ENCODE measurements at places on chromosomes 16 and 17.

- no peak for DNase-seq
These were observed 1.8 kb downstream of the KIAA0513 start for GRCh38 chr16:85029408-85029784.

DNA sequence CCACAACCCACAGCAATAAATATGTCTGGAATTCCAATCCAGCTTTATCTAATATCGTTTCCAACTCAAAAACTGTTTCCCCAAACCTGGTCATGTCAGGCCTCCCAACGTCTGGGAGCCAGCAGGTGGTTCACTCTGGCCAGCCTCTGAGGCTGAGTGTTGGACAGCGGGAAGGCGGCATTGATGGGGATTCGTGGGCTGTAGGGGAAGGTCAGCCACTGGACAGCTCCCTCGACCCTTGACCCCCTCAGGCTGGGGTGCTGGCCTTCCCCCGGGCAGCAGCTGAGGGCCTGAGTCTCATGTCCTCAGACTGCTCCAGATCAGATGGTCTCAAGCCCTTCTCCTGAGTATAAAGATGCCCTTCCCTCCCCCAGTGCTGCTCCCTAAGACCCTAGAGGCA is 50.2 kb downstream of the SDK2 start:
- no peak for DNase-seq

- no peak for DNase-seq
These were observed 539 bp downstream of the LRRC45 start for GRCh38 chr17:82023447-82024241.

- no peak for DNase-seq
These were observed 881.3 kb downstream of the CDH11 start for GRCh38 chr16:64240586-64240985.

- no peak for DNase-seq
These were observed 85.3 kb upstream of the FOXF1 start for GRCh38 chr16:86424985-86425384.

DNA sequence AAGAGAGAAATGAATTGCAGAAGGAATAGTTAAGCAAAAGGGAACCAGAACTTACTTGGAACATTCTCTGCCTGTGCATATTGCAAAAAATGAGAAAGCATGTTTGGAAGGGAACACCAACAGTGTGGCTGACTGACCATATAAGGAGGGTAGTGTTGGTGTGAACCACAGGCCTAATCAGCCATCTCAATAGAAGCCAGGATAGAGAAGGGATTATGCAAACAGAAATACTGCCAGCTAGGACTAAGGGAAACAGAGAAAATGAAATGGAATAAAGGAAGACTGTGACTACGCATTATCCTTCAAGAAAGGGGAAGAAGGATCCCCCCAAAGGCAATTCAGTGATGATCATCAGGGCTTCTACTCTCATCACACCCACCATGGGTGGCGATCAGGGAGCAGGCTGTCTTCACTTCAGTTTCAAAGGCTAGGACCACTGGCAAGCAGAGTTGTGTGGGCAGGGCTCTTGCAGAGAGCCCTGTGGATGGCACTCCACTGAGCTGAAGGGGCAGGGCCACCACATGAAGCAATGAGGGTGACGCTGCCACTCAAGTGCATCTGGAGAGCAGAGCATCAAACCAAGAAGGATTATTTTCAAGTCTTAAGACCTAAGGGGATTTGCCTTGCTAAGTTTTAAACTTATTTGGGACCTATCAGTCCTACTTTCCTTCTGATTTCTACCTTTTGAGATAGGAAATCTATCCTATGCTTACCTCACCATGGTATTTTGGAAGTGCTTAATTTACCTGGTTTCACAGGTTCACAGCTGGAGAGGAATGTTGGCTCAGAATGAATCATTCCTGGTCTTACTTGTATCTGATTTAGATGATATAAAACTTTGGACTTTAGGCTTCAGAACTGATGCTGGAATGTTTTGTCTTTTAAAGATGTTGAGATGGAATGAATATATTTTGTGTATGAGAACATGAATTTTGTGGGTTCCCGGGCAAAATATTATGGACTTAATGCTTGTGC is 140.5 kb downstream of the SSH2 start:
- DNase-seq, result no peak

GRCh38 chr16:79101491-79101890 is 499.0 kb downstream of the MAF start:
- no peak for DNase-seq

GRCh38 chr17:13429201-13429600 is 172.5 kb downstream of the HS3ST3A1 start:
- DNase-seq, result no peak

DNA sequence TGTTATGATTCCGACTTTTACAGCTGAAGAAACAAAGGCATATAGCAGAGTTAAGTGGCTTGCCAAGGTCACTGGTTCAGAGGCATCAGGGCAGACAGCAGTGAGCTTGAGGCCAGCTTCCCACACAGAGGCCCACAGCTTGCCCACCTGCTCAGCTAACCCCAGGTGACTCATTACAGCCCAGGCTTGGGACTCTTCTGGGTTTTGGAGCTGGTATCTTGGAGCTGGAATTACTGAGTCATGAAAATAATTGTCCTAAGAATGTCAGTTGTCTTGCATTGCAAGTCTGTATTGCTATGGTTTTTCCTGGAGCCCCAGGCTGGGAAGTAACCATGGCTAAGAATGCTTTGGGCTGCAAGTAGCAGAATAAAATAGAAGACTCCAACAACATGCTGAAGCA is 32.4 kb upstream of the IRX3 start:
- DNase-seq, result no peak

DNA sequence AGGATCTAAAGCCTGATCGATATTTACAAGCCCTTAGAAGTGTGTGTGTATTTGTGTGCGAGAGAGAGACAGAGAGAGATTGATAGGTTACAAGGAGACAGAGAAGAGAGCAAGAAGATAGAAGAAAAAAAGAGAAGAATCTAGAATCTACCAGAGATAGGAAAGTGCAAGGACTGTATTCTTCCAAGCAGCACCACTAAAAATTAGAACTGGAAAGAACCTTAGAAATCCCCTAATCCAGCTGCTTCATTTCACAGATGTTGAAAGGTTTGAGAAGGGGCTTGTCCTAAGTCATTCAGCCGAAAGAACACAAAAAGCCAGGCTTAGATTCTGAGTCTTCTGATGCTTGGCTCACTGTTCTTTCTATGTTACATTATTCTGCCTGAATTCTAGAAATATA is 92.2 kb downstream of the HS3ST3A1 start:
- no peak for DNase-seq

DNA sequence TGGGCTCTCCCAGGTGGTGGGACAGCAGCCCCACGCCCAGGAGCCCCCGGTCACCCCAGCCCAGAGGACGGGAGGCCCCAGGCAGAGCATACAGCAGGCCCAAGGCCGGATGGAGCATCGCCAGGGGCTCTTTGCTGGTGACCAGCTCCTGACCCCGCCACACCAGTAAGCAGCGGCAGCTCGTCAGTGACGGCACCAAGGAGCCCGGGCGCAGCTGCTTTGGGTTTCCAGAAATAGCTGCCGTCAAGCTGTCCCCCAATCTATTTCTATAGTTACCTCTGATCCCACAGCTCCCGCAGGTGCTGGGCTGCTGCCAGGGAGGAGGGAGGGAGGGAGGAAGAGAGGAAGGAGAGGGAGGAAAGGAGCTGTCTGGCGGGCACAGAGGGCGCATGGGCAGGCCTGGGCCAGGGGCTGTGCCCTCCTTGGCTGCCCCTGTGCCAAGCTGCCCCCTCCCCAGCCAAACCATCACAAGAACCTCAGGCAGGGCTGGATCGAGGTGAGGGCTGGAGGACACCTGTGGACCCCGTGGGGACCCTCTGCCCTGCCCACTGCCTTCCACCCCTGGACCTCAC is 10.8 kb upstream of the RASD1 start:
- no peak for DNase-seq

GRCh38 chr17:44932787-44933097 is 14.8 kb downstream of the KIF18B start:
- no peak for DNase-seq

GRCh38 chr17:50737118-50737698 is 17.8 kb downstream of the LUC7L3 start:
- DNase-seq, result no peak

DNA sequence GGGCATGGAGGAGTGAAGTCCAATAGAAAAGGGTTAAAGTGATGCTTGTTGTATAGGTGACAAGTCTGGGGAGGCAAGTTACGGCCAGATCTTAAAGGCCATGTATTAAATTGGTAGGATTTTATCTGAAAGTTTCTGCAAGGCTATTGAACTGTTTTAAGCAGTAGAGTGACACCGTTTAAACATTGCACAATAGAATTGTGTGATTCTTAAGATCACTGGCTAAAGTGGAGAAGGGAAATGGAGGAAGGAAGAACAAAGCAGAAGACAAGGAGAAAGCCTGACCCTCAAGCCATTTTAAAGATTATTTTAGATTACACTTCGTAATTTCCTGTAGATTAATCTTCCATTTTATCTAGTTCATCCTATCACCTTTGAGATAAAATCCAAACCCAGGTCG is 5.6 kb upstream of the MPHOSPH6 start:
- no peak for DNase-seq

DNA sequence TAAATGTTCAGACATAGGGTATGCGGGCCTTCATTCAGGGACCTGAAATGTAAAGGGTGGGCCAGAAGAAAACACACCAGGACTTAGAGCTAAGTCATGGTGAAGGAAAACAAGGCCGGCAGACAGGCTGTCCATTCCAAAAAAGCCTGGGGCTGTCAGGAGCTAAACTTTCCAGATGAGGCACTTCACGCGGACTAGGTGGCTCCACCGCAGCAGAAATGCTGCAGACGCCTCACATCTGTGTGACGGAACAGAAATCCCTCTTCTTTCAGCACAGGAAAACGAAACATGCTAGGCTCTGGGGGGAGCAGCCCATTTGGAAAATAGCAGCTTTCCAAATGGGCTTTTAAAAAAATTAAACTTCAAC is 88.7 kb downstream of the HS3ST3A1 start:
- DNase-seq, result no peak

DNA sequence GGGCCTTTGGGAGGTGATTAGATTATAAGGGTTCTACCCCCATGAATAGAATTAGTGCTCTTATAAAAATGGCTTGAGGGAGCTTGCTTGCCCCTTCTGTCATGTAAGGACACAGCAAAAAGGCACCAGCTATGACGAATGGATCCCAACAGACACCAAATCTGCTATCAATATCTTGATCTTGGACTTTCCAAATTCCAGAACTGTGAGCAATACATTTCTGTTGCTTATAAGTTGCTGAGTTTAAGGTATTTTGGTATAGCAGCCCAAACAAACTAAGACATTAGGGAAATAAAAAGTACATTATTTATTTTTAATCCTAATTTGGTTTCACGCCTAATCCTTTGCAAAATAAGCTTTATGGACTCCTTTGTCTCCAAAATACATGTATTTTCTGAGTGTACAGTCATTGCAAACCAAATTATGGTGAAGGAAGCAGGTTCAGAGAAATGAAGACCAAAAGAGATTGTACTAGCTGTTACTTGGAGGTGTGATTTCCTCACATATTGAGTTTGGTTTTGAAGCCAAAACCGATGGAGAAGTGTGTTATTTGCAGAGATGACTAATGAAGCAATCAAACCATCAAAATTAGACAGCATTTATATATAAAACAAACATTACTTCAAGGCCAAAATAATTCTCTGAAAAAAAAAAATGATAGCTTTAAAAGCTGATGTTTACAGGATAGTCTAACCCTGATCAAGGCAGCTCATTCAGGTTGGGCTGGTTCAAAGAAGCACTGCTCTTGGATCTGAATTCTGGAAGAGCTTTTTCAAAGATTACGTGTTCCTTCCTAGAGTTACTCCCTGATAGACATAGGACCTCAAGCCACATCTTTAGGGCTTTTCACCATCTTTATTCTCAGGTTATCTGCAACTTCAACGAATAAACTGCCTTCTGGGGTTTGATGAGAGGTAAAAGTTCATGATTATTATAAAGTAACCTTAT is 71.6 kb downstream of the MYO1D start:
- DNase-seq, result no peak

GRCh38 chr16:88686439-88687253 is at the start of gene SNAI3:
Gene SNAI3 (minus strand): TSS chr16:88686507. CDS start chr16:88686406, 101 bp downstream.
- peak; percentile 80 for DNase-seq

DNA sequence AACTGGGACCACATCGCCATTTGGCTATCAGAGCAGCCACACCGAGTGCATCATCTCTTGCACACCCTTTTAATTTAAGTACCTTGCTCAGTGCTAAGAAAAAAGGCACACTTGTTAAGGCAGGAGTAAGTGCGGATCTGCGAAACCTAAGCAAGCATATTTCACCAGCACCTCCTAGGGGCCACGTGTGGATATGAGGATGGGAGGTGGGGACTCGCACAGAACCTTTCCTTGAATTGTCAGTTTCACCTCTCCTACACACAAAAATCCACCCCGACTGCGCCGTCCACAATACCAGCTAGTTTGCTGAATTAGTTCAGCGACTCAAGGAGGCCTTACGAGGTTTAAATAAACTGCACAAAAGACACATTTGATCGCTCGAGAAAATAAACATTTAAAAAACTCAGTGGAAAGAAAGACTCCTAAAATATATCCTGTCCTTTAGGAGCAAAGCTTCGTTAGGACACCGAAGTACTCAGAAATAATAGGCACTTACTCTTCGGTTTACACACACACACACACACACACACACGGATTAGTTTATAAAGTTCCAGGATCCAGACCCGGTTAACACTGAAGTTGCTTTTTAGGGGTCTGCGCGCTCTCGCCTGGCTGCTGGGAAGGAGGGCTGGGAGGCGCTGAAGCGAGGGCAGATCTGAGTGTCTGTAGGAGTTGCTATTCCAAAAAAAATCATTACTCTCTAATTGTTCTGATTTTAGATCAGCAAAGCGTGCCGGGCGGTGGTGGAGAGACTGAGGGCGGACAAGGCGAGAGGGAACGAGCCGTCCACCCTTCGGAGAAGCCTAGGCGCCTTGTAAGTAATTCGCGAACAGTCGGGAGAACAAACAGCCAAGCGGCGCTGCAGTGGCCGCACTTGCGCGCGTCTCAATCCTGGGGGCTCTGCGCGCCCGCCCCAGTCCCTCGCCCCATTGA is 1.0 kb upstream of the KCNJ2 start:
- DNase-seq, result peak; percentile 75

DNA sequence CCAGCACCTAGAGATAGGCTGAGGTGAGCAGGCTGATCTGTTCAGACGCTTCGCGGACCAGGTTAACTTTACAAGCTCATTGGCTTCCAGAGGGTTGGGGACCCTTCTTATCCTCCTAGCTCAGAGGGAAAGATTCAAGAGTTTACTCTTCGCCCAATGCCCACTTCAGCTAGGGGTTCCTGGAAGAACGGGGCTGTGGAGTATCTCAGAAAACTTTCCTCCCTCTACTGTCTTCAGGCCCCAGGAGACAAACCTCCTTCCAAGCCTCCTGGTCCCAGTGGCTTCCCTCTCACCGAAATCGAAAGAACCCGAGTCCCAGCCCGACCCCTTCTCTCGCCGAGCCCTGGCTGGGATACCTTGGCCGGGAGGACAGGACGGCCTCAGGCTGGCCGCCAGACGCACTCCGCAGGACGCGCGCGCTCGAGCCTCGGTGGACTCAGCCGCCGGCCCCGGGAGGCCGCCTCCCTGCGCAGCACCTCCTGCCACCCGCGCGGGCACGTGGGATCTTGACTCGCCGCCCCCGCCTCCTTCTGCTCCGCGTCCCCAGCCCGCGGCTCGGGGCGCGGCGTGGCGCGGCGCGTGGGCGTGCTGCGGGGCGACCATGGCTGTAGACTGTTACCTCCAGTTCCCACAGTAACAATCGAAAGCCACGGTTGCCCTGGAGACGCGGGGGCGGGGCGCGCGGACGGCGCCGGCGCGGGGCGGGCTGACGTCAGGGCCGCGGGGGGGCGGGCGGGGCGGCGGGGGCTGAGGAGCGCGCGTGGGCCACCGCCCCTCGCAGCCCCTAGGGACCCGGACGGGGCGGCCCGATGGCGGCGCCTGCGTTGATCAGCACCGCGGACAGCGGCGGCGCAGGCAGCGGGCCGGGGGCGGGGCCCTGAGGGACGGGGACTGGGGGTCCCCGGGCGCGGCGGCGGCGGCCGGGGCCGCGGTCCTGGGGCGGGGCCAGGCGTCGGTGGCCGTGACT is 5.3 kb upstream of the HIC1 start:
- peak; percentile 80 for DNase-seq
